CD4-positive, alpha-beta T cell treated with Interleukin-15 for 4 hours (primary cell): ENCODE measurements at places on chromosomes 2 and 18.

GRCh38 chr2:176076796-176077195 is 7.0 kb downstream of the EVX2 start:
- DNase-seq: no peak

DNA sequence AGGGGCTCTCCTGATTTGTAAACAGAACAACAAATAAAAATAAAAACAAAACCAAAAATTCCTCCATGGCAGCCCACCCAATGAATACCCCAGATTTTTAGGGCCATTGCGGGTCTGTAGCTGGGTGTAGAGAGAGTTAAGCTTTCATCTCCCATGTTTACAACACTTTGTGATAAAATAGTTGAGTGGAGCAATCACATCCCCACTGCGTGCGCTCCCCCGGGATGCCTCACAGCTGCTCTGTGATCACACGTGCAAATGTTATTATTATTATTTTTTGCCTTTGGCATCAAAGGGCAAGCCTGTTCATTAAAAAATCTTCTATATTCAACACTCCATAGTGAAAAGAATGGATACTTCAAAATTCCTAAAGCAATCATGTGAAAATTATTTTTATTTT is 118.0 kb downstream of the MBP start:
- DNase-seq: no peak

DNA sequence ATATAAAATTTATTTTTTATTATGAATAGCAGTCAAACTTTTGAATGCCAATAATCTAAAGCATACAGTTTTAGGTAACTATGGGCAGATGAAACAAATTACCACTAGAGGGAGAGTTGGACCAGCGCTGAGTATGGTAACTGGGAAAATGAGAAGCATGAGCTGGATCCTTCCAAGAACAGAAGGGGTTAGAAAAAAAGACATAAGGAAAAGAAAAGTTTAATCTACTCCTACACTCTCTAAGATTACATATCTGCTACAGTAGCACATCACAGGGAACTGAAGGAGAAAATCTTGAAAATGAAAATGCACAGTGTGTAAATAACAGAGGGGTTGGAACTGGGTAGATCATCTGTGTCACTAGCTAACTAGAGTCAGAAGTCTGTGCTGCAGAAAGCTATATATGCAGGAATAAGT is 15.5 kb downstream of the REG3G start:
- no peak for DNase-seq

- DNase-seq: no peak
Measured at GRCh38 chr18:6672821-6673308, 56.7 kb upstream of the ARHGAP28 start.

DNA sequence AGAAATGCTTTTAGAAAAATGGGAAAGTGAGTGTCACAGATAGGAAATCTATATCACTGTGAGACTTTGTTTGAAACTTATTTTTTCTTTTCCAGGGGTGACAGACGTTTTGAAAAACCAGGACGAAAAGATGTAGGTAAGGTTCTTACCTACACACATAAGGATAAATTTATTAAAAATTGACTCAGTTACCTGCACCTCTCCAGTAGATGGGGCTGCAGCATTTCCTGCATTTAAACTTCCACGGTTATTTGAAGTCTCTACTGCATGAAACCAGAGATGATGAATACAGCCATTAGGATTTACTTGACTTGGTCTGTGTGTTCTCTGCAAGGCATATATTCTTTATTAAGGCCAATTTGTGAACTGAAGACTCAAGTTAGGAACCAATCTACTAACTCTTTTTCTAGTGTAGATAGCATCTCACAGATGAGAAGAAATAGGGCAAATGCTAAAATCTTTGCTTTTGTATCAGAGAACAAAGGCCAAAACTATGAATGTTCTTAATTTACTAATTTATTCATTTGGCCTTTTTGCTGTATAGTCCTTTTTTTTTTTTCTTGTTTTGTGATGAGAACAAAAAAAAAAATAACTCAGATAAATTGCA is 15.0 kb downstream of the KCNJ13 start:
- DNase-seq: peak; percentile 60

DNA sequence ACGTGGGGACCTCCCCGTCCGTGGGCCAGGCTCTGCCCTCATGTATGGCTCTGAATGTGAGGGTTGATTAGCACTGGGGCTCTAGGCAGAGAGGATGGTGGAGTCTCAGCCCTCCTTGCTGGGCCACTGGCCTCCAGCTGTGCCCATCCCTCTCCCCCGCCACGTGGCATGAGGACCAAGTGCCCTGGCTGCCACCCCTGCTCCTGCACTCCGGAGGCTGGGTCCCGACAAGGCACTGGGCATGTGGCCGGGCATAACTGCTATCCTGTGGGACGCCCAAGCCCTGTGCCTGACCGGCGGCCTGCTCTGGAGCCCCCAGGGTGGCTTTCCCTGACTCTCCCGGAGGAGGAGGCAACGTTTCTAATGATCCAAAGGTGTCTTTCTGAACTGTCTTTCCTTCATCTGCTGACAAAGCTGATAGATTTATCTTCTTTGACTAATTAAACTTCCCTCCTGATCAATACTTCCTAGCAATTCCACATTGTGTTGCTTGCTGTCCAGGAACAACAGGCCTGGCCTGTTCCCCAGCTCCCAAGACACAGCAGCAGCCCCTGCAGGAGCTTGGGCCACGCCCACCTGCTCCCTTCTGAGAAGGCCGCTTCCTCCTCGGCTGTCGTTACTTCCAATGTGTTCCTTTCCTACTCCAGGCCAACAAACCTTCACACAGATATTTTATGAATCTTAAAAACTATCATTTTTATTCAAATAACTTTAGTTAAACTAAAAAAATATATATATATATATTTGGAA is 132.0 kb downstream of the SNTG2 start:
- no peak for DNase-seq

DNA sequence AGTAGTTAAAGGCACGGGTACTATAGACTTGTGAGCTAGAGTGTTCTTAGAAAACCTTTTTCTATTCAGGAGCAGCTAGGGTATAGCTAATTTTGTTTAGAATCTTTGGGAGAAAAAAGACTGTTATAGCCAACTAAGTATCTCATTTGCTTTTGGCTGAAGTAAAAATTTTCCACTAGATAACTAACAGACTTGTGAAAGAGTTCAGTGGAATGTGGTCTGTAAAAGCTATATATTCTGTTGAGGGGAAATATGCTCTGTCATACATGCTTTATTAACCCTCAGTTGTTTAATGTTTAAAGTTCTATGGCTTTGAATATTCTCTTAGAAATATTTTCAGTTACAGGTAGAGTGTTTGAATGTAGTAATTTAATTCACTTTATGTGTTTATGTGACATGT is 49.7 kb downstream of the RIF1 start:
- DNase-seq: no peak
